NCI-H2081 (cell line): ENCODE measurements at places on chromosomes 7 and 10.

DNA sequence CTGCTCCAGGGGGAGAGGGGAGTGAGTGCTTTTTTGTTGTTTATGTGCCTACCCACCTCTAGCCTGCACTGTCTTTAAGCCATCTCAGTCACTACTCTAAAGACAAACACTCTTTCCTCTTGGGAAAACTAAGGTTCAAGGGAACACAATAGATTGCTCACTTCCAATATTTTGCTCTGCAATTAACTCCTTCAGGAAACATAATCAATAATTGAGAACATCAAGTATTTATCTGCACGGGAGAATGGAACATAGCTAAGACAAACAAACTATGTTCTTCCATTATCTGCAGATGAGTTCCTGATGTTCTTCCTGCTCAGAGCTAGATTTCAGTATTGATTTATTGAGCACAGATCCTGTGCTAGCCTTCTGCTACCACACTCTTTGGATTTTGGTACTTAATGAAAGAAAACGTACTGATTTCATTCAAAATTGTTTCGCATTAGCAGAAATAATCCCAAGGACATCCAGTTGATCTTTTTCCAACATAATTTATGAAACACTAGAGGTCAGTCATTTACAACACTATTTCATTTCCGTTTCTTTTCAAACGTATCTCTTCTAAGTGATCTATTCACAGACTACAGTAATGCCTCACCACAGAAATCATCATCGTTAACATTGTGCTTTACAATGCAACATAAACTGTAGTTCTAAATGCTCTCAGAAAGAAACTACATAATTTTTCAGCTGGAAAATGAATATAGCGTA, 8.3 kb downstream of the NEBL start:
- DNase-seq, result peak; percentile 6

DNA sequence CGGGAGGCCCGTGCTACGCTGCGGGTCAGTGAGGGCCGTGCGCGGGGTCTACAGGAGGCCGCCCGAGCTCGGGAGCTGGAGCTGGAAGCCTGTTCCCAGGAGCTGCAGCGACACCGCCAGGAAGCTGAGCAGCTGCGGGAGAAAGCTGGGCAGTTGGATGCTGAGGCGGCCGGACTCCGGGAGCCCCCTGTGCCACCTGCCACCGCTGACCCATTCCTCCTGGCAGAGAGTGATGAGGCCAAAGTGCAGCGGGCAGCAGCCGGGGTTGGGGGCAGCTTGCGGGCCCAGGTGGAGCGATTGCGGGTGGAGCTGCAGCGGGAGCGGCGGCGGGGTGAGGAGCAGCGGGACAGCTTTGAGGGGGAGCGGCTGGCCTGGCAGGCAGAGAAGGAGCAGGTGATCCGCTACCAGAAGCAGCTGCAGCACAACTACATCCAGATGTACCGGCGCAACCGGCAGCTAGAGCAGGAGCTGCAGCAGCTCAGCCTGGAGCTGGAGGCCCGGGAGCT, 7.0 kb downstream of the LZTS2 start:
- DNase-seq, result no peak

- DNase-seq, result no peak
These were observed 583.5 kb upstream of the SEMA3D start for GRCh38 chr7:85770332-85770731.

DNA sequence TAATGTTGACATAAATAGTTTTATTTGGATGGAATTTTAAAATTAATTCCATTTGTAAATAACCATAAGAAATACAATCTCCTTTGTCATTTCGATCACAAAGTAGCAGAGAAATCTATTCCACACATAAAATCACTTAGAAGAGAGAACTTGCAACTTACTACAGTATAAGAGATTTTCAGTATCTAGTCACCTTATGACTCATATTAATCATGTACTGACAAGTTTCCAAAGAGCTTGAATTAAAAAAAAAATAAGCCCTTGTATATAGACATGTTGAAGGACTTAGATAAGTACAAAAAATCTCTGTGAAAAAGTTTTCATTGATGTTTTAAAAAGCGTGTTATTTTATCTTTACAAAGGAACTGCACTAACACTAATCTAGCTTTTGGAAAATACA, 207.1 kb upstream of the ETV1 start:
- no peak for DNase-seq

DNA sequence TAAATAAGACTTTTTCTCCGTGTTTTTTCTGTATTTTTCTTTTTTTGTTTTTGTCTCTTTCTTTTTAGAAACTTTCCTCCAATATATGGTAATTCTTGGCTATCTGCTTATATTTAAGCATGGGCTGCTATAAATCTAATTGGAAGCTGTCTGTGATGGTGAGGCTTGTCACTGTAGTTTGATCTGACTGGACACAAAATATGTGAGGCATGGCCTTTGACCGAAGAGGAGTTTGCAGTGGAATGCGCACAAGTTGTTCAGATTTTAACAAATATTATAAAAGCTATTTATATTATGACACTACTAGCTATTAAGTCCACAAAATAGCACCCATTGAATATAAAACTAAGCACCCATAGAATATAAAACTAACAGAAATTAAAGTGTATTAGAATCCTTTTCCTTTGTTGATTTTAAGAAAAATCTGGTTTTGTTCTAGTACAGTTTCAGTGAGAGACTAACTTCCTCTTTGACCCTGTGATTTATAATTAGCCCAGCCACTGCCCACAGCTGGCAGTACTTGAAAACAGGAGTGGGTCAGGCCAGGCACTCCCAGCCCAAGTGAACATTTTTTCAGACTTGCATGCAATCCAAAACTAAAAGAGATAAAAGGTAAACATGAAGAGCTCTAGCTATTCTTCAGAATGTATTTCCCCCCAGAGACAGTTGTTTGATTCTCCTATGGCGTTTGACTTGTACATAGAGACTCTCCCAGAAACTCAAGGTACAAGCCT, 69.9 kb upstream of the FGL2 start:
- no peak for DNase-seq

DNA sequence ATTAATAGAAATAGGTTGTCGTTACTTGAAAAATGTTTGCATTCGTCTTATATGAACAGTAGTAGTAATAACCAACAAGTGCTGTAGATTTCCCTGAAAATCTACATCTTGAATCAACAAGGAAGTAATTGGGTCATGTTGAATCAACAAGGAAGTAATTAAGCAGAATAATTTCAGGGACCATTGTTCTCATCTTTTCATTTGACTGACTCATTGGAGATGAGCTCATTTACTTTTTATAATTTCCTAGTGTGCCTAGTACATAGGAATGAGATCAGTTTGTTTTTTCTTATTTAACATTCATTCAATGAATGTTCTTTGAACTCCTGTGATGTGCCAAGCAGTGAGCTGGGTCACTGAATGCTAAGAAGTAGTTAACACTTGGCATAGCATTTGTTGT, 8.2 kb downstream of the CLDN12 start:
- peak; percentile 14 for DNase-seq

- no peak for DNase-seq
These were observed 180.9 kb downstream of the CTTNBP2 start for GRCh38 chr7:117692338-117692737.
